AG08396 (cell line): ENCODE measurements at places on chromosomes 4 and X.

DNA sequence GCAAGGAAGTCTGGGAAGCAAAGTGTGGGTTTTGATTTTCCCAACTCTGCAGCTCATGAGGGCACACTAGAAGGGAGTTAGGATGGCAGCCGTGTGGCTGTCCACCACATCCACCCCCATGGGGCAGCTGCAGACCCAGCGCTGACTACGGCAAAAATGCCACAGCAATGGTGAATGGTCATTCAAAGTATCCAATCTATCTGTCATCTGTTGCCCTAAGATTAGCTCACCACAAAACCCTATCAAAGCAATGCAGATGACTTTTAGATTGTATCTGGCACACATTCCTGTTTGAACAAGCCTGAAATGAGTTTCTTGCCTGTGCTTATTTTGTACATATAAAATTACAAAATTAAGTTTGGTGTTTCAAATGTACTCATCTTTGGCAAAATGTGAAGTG is 29.7 kb upstream of the HPSE start:
- DNase-seq = no peak

- peak; percentile 15 for DNase-seq
Observed at GRCh38 chr4:135192751-135193535, 991.4 kb upstream of the PABPC4L start.

GRCh38 chr4:55868581-55869090 is 15.2 kb downstream of the EXOC1 start:
- DNase-seq = no peak

DNA sequence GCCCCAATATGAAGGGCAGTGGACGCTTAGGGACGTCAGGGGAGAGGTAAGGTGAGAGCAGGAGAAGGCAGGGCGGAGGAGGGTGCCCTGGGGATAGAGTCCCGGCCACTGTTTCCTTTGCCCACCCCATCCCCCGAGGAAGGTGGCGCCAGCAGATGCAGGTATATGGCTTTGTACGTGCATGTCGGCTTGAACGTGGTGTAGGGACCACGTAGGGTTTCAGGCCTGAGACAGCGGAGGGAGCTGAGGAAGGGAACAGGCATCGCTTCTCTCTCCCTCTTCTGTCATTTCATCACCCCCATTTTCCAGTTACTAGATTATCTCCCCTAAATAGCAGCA is 97.9 kb downstream of the PHKA2 start:
- no peak for DNase-seq

- no peak for DNase-seq
Observed at GRCh38 chrX:108641589-108642272, 94.6 kb downstream of the IRS4 start.

- no peak for DNase-seq
Observed at GRCh38 chr4:4485806-4486205, 56.0 kb downstream of the STX18 start.

DNA sequence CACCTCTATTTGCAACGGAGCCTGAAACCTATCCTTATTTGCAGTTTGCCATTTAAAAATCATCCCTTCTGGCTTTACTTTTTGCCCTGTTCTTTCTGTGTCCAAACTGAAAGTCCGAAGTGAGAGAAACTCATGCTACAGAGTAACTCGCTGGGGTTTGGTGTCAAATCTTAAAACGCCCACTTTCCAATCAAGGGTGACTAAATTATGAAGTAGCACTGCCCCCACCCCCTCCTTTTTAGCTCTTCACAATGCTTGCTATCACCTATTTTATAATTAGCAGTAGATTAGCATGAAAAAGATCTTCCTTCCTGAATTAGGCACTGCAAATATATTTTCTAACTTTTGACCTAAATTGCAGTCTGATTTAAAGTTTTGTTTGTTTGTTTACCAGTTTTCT is 52.5 kb downstream of the VGLL1 start:
- DNase-seq = no peak

DNA sequence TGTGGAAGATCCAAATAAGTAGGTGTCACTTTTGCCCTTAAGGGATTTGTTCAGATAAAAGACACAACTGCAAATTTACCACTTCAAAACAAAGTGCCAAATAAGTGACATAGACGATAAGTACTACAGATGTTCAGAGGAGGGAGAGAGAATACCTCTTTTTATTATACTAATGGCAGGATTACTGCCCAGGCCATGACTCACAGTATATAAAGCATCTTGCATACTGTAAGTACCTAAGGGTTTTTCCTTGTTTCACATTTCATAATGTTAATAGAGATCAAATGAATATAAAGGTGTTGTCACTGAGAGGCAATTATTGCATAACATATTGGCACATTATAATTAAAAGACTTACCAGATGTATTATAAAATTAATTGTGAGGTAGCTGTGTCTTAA is 46.4 kb downstream of the PTPN13 start:
- DNase-seq = no peak

GRCh38 chr4:139619644-139620043 is 46.0 kb upstream of the MGST2 start:
- no peak for DNase-seq

DNA sequence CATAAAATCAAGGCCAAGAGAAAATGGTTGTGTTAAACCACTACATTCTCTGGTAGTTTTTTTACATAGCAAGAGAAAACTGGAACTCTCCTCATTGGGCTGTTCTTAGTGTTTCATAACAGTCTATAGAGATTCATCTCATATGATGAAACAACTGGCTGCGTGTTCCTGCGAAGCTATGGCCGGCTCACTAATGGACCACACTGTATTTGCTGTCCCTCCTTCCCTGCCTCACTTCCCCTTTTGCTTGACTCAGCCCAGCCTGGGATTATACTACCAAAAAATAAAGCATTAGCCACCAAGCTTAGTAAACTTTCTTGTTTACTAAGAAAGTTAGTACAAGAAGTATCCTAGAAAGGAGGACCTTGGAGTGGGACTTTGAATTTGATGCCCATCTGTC is 31.6 kb upstream of the LSM6 start:
- no peak for DNase-seq

DNA sequence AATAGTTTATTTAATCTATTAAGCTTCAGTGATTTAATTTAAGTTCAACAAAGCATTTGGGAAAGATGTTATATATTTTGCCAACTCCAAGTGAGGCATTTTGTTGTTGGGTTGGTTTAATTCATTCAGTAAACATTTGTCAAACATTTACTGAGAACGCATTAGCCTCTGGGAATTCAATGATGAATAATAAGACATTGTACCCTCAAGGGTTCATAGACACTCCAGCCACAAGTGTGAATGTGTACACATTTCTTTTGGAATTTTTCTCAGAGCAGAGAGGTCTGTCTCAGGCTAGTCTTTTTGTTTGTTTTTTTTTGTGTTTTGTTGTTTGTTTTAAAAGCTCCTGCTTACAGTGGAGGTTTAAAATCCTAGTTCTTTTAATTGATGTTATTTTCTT is 203.9 kb downstream of the SOWAHB start:
- DNase-seq = no peak

GRCh38 chr4:76873495-76873894 is 24.4 kb downstream of the SOWAHB start:
- DNase-seq = no peak

- DNase-seq = no peak
Observed at GRCh38 chr4:163201358-163201757, 34.7 kb upstream of the NAF1 start.

DNA sequence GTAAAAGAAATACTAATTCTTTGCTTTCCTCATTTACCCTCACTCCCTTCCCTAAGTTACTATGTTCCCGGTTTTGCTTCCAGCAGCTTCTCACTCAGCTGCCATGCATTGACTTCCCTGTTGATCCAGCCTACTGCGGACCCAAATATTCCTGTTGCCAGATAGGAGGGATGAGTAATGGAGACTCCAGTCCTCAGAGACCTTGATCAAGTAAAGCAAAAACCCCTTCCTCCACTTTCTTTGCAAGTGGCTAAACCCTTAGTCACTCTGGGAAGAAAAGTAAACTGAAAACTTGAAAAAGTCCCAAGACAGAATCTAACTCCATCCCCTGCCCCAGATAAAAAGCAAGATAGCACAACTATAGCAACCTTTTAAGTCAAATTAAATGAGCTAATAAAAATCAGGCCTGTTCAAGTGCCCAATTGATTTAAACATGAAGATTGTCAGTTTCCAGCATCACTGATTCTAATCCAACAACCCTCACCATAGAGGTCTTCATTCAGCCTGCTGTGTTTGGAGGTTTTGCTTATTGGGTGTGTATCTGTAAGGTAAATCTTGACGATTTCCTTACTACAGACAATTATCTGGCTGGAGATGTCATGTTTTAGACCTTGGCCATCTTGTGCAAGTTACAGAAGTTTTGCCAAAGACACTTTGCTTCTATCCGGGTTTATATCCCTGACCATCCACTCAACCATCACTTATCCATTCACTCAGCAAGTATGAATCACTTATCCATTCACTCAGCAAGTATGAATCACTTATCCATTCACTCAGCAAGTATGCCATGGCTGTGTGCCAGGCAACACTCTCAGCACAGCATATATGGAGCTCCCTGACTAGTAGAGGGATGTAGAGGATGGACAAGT is 17.6 kb downstream of the FGFBP1 start:
- DNase-seq = peak; percentile 79

GRCh38 chrX:72258174-72258573 is 18.9 kb downstream of the RPS4X start:
- peak; percentile 80 for DNase-seq

- DNase-seq = no peak
Observed at GRCh38 chr4:85776096-85776495, 301.1 kb downstream of the ARHGAP24 start.

DNA sequence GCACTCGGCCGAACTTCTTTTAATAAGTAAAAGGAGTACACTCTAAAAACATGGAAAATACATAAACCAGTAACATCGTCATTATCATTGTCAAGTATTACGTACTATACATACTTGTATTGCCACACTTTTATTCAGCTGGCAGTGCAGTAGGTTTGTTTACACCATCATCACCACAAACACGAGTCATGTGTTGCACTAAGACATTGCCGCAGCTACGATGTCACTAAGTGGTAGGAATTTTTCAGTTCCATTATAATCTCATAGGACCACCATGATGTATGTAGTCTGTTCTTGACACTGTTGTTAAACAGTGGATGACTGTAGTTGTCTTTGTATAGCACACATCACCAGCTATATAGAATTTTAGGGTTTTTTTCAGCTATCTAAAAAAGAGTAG is 48.0 kb upstream of the TMEM131L start:
- no peak for DNase-seq

- no peak for DNase-seq
Observed at GRCh38 chrX:115911967-115912366, 258.6 kb upstream of the AGTR2 start.

DNA sequence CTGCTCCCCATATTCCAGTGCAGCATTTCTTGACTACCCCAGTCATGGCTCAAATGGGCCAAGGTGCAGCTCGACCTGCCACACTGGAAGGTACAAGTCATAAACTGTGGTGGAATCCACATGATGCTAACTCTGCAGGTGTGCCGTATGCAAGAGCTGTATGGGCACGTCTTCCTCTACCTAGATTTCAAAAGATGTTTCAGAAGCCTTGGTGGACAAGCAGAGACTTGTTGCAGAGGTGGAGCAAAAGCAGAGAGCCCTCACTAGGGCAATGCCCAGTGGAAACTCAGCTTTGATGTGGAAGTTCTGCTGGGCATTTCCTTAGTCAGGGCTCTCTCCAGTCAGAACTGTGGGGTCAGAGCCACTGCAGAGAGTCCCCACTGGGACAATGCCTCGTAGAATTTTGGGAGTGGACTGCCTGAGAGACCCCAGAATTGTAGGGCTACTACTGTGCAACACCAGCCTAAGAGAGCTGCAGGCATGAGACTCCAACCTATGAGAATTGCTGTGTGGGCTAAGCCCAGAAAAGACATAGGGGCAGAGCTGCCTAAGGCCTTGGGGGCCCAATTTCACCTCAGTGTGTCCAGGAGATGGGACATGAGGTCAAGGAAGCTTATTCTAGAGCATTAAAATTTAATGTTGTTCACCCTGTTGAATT is 65.7 kb downstream of the BEX3 start:
- DNase-seq = no peak

- no peak for DNase-seq
Observed at GRCh38 chr4:875818-876423, 50.0 kb upstream of the CPLX1 start.

GRCh38 chrX:23799469-23800065 is 16.6 kb downstream of the SAT1 start:
- DNase-seq = no peak

- no peak for DNase-seq
Observed at GRCh38 chrX:17944833-17945497, 83.9 kb upstream of the RAI2 start.

- DNase-seq = no peak
Observed at GRCh38 chrX:144722307-144722706, 525.0 kb upstream of the SPANXN1 start.

DNA sequence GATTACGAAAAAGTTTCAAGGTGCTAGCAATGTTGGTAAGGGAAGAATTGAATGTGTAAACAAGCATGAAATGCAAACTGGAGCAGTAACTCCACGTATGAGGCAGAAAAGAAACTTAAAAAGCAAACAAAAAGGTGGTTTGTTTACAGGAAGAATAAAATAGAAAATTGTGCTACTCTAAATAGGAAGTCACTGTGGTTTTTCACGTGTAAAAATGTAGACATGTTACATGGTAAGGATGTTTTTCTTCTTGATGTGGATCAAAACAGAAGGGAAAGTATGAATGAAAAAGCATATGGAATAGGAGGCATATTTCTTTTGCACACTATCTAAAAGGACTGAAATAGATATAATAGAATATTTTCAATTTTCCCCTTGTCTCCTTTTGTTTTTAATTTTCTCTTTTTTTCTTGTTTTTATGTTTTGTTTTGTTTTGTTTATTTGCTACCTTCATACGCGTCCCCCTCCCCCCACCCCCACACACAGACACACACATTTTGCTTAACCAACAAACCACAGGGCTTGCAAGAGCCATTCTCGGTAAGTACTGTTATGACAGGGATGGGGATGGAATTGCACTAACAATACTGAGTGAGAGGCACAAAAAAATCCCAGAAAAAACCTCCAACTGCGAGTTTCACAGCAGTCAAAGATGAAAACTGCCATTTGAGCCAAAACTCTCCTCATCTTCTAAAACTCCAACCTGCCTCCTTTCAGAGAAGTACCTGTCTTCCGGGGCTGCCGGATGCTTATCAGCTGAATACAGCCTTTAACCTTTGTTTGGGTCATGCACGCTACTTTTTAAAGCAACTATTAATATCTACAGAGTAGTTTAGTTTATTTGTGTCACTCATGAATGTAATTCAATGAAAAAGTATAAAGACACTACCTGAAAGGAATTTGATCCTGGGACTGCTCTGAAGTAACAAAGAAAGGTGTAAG is 135.8 kb downstream of the IL15 start:
- no peak for DNase-seq

DNA sequence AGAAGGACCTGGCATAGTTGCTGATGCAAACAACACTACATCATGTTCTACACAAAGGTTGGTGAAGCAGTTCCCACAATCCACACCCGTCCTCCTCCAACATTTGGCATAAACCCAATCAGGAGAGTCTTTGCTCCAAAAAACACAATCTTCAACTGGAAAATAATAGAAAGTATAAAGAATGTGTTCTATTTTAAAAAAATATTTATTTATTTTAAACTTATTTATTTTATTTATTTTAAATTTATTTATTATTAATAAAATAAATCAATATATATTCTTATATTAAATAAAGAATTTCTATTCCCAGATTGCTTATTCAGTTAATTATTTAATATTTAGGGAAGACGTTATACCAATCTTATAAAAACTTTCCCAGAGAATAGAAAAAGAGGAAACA is 1753.7 kb upstream of the AGA start:
- no peak for DNase-seq

GRCh38 chr4:148030193-148030873 is 298.4 kb downstream of the ARHGAP10 start:
- DNase-seq = peak; percentile 21

- no peak for DNase-seq
Observed at GRCh38 chr4:179465131-179465797, 2023.0 kb upstream of the AGA start.
